ENCODE measurements at places on chromosomes 3 and 15. TPM values are rescaled to one million over a fixed set of nuclear protein-coding genes. Genes with fewer than 3 reads are reported as not detected.

The SPG21 gene
- 122 TPM for polyA plus RNA-seq

- no peak for DNase-seq
These were observed 42.4 kb upstream of the LARS2 start for GRCh38 chr3:45345846-45346580.

GRCh38 chr3:72244396-72244795 is 459.4 kb upstream of the PROK2 start:
- DNase-seq = no peak

GRCh38 chr3:54527521-54527920 is 400.3 kb downstream of the LRTM1 start:
- no peak for DNase-seq

The LMAN1L gene
- polyA plus RNA-seq = not detected

The GRK7 gene
- polyA plus RNA-seq = 0.06 TPM

DNA sequence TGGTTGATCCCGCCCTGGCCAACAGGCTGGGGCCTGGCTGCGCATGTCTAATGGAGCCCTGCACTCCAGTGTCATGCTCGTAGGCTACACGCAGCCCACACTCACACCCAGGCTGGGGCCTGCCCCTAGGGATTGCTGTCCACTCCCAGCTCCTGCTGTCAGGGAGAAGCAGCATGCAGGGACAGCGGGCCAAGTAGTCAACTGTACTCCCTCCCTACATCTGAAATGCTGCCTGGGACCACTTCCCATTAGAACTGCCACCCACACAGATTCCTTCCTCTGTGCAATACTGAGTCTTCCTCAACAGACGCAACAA is 16.1 kb downstream of the ALS2CL start:
- DNase-seq = no peak

The FBXO40 gene
- 0.04 TPM for polyA plus RNA-seq

DNA sequence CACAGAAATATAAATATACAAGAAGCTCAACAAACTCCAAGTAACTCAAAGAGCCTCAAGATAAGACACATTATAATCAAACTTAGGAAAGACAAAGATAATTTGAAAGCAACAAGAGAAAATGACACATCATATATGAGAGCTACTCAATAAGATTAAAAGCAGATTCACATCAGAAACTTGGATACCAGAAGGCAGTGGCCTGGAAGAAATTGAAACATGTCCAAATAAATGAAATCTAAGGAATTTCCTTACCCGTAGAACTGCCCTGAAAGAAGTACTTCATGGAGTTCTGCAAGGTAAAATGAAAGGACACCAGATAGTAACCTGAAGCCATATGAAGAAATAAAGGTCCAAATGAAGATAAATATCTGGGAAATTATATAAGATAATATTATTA is 113.9 kb downstream of the LSAMP start:
- DNase-seq = no peak

The SEC22C gene
- polyA plus RNA-seq = 45.5 TPM

DNA sequence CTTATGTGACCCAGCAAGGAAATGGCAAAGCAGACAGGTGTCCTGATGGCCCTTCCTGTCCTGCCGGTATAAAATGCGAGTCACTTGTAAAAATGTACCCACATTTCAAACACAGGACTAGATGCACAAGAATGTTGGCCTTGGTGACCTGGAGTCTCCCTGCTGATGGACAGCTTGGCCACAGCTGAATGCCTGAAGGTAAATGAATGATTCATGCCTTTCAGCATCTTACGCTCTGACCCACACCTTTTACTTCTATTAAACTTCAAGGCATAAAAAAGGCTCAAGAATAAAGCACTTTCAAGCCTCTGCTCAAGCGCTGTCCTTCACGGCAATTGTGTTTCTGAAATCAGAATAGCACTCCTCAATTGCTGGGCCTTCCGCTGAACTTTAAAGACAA is 228.0 kb upstream of the SLCO3A1 start:
- no peak for DNase-seq

DNA sequence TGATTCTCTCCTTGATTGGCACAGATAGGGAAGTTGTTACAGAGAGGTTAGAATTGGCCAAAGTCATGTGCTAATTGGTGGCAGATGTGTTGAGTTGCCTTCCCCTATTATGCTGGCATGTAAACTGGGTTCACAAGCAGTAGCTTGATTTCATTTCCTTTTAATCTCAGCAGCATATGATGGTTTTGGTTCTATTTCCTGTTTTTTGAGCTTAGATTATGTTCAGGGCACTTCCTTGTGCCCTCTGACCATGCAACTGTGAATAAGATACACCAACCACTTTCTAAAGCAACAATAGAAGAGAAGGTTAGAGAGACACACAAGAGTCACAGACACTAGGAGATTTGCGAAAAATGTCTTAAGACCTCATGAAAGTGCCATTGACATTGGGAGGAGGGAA is 16.5 kb downstream of the HPS3 start:
- DNase-seq = no peak

The GPR62 gene
- 0.57 TPM for polyA plus RNA-seq

The CHRNA5 gene
- 5.3 TPM for polyA plus RNA-seq

DNA sequence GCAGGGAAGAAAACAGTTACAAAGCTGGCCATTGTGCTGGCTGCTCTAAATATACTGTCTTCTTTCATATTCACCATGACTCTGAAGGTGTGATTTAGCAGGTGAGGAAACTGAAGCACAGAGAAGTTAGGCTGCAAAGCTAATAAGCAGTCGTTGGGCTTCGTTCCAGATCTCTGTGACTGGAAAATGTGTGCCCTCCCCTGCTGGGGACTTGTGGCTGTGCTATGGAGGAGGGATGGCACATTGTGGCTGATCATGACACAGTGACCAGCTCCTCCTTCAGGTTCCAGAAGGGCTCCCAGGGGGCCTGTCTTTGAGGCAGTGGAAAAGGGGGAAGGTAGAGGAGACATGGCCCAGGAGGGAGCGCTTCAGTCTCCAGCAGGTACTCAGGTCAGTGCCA is 19.2 kb downstream of the PXK start:
- no peak for DNase-seq

DNA sequence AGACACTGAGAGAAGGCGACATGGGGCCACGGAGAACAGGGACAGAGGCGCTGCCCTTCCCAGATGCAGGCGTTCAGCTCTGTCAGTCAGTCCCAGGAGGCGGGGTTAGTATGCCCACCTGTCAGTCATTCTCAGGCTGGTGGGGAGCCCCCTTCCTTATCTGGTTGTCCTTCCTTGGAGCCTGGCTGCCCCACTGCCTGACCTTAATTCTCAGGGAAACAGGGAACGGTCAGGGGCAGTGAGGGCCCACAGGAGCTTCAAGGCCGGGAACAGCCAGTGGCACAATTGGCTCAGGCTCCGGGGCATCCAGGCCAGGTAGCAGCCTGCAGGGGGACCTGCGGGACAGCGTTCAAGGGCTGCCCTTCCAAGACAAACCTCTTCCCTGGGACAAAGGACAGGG is 133.2 kb downstream of the CHSY1 start:
- DNase-seq = no peak

The TIMP4 gene
- 7.1 TPM for polyA plus RNA-seq

DNA sequence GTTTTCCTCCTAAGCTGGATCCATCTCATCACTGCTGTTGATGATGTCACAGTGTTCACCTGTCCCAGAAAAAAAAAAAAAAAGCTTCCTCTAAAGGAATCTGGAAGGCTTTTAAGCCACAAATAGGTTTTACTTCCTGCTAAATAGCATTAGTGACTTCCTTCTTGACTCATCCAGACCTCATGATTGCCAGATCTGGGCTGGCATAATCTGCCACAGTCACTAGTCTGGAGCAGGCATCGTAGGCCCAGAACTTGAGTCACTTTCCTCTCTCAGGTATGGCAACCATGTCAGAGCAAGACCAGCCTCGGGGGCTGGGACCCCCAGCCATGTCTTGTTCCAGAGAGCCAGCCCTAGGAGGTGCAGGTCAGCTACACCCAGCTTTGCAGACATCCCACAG is 266.5 kb upstream of the CADM2 start:
- DNase-seq = no peak

DNA sequence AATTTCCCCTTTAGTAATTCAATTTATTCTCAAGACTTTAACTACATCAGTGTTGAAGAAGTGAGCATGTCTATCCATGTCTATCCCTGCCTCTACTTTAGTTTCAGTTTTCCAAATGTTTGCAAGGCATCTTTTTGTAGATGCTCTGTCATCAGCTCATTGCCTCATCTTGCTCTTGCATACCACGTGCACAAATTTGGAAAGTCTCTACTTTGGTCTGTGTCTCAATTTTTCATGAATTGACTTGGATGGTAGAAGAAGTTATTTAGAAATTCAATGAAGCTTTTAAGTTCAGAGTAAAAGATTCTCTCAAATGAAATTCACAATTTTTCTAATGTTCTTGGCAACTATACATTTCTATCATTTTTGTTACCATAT is 55.3 kb downstream of the CLDN1 start:
- no peak for DNase-seq

The SEMA3F gene
- polyA plus RNA-seq = 91.6 TPM

DNA sequence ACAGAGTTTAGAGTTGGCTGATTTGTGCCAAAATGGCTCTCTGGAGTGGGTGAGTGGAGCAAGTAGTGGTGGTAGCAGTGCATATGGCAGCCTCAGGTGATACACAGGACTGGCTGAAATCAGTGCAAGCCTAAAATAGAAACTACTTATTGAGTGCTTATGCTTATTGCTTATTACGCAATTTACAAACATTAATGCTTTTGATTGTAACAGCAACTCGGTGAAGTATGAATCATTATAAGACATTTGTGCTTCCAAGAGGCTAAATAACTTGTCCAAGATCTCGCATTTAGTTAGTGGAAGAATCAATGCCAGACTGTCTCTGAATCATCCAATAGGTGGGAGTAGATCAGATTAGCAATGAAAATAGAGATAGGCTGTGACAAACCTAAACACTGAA is 353.8 kb downstream of the NAALADL2 start:
- DNase-seq = no peak

- DNase-seq = no peak
These were observed 2.5 kb downstream of the GPR87 start for GRCh38 chr3:151314137-151314536.

- no peak for DNase-seq
These were observed 43.0 kb upstream of the SPATA12 start for GRCh38 chr3:57017459-57017845.

The C3orf62 gene
- 14.7 TPM for polyA plus RNA-seq

DNA sequence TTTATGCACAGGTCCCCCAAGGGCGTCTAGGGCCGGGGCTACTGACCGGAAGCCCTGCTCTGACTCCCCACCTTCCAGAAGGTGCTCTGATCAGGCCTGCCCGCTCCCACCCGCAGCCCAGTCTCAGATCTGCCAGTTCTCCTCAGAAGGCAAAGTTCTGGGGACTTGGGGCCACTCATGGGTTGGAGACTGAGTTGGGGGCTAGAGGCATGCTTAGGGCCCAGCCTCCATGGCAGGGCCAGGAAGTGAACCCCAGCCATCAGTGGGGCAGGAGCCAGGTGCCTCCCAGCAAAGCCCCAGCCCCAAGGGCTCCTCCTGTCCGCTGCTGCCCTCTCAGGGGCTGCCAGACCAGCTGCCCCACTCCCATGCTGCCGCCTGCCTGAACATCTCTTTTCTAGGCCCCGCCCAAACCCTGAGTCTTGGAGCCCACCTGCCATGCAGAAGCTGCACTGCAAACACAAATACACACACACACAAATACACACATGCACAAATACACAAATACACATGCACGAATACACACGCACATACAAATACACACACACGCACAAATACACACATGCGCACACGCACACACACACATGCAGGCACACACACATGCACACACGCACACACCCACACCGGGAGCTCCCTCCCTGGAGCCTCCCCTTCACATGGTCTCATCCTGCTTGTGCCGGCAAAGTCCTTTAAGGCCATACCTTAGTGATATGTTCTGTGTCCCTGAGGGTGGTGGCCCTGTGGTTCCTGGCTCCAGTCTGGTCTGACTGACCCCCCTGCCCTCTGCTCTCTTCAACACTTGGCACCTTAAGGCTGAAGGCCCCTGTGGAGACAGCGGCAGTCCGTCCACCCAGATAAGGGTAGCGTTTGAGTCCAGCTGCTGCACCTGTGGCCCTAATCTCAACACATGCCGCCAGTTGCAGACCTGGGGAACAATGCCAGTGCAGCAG is 59.2 kb upstream of the KLF13 start:
- no peak for DNase-seq

The SCG5 gene
- polyA plus RNA-seq = 20.1 TPM

The NOX5 gene
- 0.54 TPM for polyA plus RNA-seq

- no peak for DNase-seq
These were observed 97.3 kb downstream of the ARNT2 start for GRCh38 chr15:80501476-80501875.
